Naive thymus-derived CD4-positive, alpha-beta T cell (primary cell): ENCODE measurements at places on chromosomes 2 and 18. TPM values are rescaled to one million over a fixed set of nuclear protein-coding genes. Genes with fewer than 3 reads are reported as not detected.

GRCh38 chr18:74906184-74906583 lies 302.8 kb downstream of the PTGR3 start:
- no peak overlapping the region for H3K27ac ChIP-seq
- H3K4me1 ChIP-seq: no peaks in the 10 kb centered on the region
- DNase-seq: no peak
- no peaks in the 10 kb centered on the region for H3K27me3 ChIP-seq

DNA sequence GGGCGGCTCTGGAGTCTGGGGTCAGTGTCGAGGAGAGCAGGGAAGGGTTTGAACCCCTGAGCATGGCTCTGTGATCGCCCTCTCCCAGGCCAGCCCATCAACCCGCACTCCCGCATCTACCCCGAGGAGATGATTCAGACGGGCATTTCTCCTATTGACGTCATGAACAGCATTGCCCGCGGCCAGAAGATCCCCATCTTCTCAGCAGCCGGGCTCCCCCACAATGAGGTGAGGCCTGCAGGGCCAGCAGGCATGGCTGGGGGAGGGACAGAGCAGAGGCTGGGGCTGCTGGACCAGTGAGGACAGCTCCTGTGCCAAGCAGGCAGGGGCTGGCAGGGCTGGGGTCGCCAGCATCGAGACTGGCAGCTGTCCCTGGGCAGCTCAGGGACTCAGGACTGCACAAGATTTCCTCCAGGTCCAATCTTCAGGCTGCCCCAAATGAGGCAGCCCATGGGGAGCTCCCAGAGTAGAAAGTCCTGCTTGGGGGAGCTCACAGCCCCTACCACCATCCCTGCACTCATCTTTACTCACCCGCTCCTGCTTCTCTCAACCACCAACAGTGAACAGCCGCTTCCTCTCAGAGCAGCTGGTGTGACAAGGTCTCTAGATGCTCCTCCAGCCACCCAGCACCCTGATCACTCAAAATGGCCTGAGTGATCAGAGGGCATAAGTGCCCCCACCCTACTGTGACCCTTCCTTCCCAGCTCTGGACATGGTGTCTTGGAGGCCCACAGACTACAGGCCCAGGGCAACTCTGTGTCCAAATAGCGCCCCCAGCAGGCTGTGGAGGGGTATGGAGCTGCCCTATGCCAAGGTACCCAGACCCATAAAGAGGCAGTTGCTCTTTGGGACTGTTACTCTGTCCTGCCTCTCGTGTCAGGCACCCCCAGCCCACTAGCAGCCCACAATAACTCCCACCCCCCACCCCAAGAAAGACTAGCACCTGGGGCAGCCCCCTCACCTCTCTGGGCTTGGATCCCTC lies 18.3 kb upstream of the ANKRD53 start:
- no peak overlapping the region for H3K4me3 ChIP-seq
- H3K4me1 ChIP-seq: peaks cover 4% of the 10 kb centered on the region
- no peak overlapping the region for H3K27ac ChIP-seq
- H3K36me3 ChIP-seq: no peaks in the 10 kb centered on the region
- no peaks in the 10 kb centered on the region for H3K27me3 ChIP-seq

DNA sequence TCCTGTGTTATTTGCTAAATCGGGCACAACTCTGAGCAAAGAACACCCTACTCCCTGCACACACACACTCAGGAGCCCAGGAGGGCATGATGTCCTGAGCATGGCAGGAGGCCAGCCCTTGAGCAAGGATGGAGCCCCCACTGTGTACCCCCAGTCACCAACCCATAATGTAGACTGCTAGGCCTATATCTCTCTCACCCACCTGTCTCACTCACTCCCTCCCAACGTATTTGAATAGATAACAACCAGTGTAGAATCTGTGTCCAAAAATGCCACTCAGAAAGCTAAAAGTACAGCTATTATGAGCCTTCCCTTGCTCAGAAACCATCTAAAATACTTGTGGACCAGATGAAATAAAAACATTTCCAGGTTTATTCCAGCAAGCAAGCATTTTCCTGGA lies 29.3 kb downstream of the MERTK start:
- no peak overlapping the region for H3K27ac ChIP-seq
- H3K4me3 ChIP-seq: no peak overlapping the region
- no peaks in the 10 kb centered on the region for H3K4me1 ChIP-seq
- H3K27me3 ChIP-seq: no peaks in the 10 kb centered on the region

GRCh38 chr18:1585881-1586488 lies 681.3 kb downstream of the ADCYAP1 start:
- H3K27ac ChIP-seq: no peak overlapping the region
- peak; percentile 22 for DNase-seq
- H3K27me3 ChIP-seq: no peaks in the 10 kb centered on the region
- no peak overlapping the region for H3K4me3 ChIP-seq
- H3K36me3 ChIP-seq: no peaks in the 10 kb centered on the region
- H3K4me1 ChIP-seq: no peaks in the 10 kb centered on the region

DNA sequence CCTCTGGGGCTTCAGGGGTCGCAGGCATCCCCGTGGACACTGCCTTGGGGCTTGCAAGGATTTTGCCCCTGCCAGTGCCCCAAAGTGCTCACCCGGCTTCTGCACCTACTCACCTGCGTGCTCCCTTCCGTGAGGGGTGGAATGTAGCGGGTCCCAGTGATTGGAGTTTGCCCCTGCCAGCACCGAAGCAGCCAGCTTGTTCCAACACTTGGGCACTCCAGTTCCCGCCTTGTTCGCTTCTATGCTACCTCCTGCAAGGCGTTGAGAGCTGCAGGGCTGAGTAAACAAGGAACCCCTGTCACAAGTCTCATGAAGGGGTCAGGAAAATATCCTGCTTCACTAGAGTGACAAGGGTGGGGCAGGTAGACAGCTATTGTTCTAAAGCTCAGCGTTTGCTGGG lies 631.5 kb downstream of the EPHA4 start:
- no peak overlapping the region for H3K4me3 ChIP-seq
- H3K4me1 ChIP-seq: no peaks in the 10 kb centered on the region
- H3K27ac ChIP-seq: no peak overlapping the region
- H3K27me3 ChIP-seq: no peaks in the 10 kb centered on the region

DNA sequence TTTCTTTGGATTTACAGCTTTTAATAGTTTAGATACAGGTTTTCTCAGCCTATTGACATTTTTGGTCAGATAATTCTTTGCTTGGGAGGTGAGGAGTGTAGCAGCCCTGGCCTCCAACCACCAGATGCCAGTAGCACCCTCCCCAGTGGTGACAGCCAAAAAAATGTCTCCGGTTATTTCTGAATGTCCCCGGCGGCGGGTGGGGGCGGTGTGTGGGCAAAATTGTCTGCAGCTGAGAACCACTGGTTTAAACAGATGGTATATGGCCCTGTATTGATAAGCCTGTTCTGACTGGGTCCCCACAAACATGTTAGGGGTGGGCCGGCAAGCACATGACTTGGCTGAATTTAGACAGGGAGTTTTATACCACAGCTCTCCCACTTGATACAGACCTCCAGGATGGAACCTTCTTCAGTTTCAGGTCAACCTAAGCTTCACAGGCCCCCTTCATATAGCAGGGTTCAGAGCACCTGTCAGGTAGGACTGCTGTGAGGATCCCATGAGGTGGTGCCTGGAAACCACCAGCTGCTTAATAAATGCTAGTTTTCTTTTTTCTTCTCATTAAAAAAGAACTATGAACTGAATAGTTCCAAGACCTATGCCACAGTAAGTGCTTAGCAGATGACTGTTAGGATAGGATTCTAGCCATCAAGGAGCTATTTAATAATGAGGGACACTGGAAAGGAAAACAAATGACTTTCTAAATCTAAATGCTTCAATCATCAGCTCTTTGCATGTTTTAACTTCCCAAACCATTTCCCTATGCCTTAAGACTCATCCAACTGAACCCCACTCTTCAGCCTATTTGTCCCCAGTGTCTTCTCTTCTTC lies 18.1 kb downstream of the LPIN2 start:
- H3K4me3 ChIP-seq: peak overlapping the region; percentile 35
- DNase-seq: peak; percentile 83
- H3K4me1 ChIP-seq: peaks cover 47% of the 10 kb centered on the region
- H3K36me3 ChIP-seq: no peaks in the 10 kb centered on the region

GRCh38 chr2:124880995-124881394 lies 855.9 kb downstream of the CNTNAP5 start:
- no peaks in the 10 kb centered on the region for H3K4me1 ChIP-seq
- no peak for DNase-seq
- H3K36me3 ChIP-seq: no peaks in the 10 kb centered on the region

- DNase-seq: no peak
- H3K27ac ChIP-seq: no peak overlapping the region
- H3K4me3 ChIP-seq: no peak overlapping the region
- no peaks in the 10 kb centered on the region for H3K4me1 ChIP-seq
Observed at GRCh38 chr2:128472789-128473174, 154.1 kb upstream of the HS6ST1 start.

- H3K4me3 ChIP-seq: no peak overlapping the region
- no peaks in the 10 kb centered on the region for H3K36me3 ChIP-seq
- no peak overlapping the region for H3K27ac ChIP-seq
- H3K27me3 ChIP-seq: no peaks in the 10 kb centered on the region
Observed at GRCh38 chr2:56681659-56682396, 498.0 kb downstream of the CCDC85A start.

GRCh38 chr2:62998949-62999348 lies 51.7 kb upstream of the OTX1 start:
- H3K4me3 ChIP-seq: no peak overlapping the region
- H3K36me3 ChIP-seq: peaks cover 7% of the 10 kb centered on the region
- H3K4me1 ChIP-seq: no peaks in the 10 kb centered on the region
- no peak overlapping the region for H3K27ac ChIP-seq

- no peak overlapping the region for H3K27ac ChIP-seq
- H3K4me3 ChIP-seq: no peak overlapping the region
- H3K27me3 ChIP-seq: no peaks in the 10 kb centered on the region
- DNase-seq: no peak
- no peaks in the 10 kb centered on the region for H3K36me3 ChIP-seq
Observed at GRCh38 chr2:170332676-170333402, 154.9 kb downstream of the MYO3B start.

DNA sequence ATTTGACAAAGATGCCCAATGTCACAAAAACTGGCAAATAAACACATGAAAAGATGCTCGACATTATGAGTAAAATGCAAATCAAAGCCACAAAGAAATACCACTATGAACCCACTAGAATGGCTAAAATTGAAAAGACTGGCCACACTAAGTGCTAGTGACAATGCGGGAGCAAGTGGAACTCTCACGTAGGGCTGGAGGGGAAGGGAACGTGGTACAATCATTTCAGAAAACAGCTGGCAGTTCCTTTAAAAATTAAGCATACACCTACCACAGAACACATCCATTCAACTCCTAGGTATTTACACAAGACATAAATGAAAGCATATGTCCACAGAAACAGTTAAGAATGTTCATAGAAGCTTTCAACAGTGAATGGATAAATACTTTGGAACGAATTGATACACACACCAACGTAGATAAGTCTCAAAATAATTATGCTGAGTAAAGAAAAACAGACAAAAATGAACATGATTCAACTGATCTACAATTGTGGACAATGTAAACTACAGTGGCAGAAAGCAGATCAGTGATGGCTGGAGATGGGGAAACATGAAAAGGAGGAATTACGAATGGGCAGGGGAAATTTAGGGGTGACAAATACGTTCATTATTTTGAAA lies 71.7 kb downstream of the MYOM1 start:
- H3K4me3 ChIP-seq: no peak overlapping the region
- H3K27me3 ChIP-seq: no peaks in the 10 kb centered on the region
- H3K27ac ChIP-seq: no peak overlapping the region
- no peaks in the 10 kb centered on the region for H3K4me1 ChIP-seq
- no peaks in the 10 kb centered on the region for H3K36me3 ChIP-seq

- no peaks in the 10 kb centered on the region for H3K36me3 ChIP-seq
- DNase-seq: no peak
- no peaks in the 10 kb centered on the region for H3K4me1 ChIP-seq
- H3K27ac ChIP-seq: no peak overlapping the region
Observed at GRCh38 chr2:223079378-223079777, 27.4 kb downstream of the KCNE4 start.

DNA sequence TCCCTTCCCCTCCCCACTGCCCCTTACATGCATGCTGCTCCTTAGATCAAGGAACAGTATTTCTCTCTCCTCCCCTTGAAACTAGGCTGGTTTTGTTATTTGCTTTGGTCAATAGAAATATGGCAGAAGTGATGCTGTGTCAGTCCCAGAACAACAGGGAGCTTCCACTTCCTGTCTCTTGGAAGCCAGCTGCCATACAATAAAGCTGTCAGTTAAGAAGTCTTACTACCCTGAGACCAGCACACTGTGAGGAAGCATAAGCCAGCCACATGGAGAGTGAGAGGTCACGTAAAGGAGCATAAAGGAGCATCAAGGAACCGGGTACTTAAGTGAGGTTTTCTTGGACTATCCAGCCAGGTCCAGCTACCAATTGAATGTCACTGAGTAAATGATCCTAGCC lies 126.6 kb downstream of the NOL4 start:
- H3K27me3 ChIP-seq: peaks cover 2% of the 10 kb centered on the region
- H3K4me3 ChIP-seq: no peak overlapping the region
- no peaks in the 10 kb centered on the region for H3K36me3 ChIP-seq
- DNase-seq: no peak
- no peaks in the 10 kb centered on the region for H3K4me1 ChIP-seq

DNA sequence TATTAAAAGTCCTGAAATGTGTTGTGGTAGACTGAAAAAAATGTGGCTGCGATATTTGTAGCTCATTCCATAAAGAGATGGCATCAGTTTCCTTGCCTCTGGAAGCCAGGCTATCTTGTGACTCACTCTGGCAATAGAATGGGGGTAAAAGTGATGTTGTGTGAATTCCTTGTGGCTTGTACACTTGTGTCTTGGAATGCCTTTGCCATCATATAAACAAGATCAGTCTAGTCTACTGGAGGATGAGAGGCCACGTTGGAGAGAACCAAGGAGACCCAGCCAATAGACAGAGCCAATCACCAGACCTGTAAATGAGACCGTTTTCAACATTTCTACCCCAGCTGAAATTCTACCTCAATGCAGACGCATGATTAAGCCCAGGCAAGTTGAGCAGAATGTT lies 254.1 kb downstream of the TRIB2 start:
- H3K36me3 ChIP-seq: no peaks in the 10 kb centered on the region

DNA sequence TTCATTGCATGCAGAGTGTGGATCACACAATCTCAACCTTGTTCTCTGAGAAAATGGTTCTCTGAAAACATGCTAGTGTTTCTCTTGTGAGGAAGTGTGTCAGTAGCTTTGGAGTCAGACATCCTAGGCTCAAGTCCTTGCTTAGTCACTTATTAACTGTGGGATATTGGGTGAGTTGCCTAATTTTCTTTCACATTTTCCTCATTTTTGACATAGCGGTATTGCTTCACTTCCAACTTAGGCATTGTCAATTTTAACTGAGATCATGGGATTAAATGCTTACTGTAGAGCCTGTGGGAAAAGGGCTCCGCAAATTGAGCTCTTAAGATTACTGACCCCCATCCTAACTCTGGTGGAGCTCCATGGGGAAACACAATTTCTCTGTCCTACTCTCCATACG lies 622.2 kb downstream of the CNTNAP5 start:
- H3K27ac ChIP-seq: no peak overlapping the region
- H3K27me3 ChIP-seq: no peaks in the 10 kb centered on the region
- no peaks in the 10 kb centered on the region for H3K36me3 ChIP-seq
- no peaks in the 10 kb centered on the region for H3K4me1 ChIP-seq

The ADD2 gene
- total RNA-seq: 7.3 TPM

The RAMP1 gene
- total RNA-seq: 0.84 TPM

The GALNT13 gene
- total RNA-seq: 0.28 and 0.44 TPM in 2 replicates

The PROM2 gene
- 0.53 TPM for total RNA-seq

The ZBTB7C gene
- total RNA-seq: not detected

The FBXO48 gene
- total RNA-seq: 5.3 TPM

The CXCR2 gene
- total RNA-seq: 0.20 and 0.73 TPM in 2 replicates

The IL36RN gene
- total RNA-seq: not detected
